Stimulated activated CD8-positive, alpha-beta memory T cell treated with anti-CD3 and anti-CD28 coated beads, Interleukin-7, amount 100 ng/mL, for 24 hours (primary cell): ENCODE measurements at places on chromosomes 13 and 19.

GRCh38 chr13:43230989-43231388 is 207.6 kb downstream of the DNAJC15 start:
- DNase-seq, result no peak

- DNase-seq, result no peak
These were observed 80.1 kb downstream of the SLC7A1 start for GRCh38 chr13:29515372-29515771.

- peak; percentile 25 for DNase-seq
These were observed 14.8 kb upstream of the GPI start for GRCh38 chr19:34350161-34350561.

DNA sequence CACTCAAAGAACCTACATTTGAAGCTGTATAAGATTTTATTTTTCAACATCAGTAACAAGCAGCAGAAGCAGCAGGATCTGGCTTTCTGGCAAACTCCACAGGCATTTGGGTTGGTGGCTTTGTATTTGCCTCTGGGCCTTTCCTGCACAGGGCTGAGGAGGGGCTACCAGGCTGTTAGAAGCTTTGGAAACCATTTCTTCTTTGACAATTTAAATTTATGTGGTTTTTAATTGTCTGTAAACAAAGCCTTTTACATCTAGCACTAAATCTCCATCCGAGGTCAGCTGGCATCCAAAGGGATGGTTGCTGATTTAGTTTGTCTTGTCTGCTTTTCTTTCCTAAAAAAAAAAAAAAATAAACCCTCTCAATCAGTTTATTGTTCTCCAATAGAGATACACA is 127.5 kb upstream of the OBI1 start:
- DNase-seq, result no peak

- DNase-seq, result no peak
These were observed 37.4 kb downstream of the GNG7 start for GRCh38 chr19:2665103-2665502.

DNA sequence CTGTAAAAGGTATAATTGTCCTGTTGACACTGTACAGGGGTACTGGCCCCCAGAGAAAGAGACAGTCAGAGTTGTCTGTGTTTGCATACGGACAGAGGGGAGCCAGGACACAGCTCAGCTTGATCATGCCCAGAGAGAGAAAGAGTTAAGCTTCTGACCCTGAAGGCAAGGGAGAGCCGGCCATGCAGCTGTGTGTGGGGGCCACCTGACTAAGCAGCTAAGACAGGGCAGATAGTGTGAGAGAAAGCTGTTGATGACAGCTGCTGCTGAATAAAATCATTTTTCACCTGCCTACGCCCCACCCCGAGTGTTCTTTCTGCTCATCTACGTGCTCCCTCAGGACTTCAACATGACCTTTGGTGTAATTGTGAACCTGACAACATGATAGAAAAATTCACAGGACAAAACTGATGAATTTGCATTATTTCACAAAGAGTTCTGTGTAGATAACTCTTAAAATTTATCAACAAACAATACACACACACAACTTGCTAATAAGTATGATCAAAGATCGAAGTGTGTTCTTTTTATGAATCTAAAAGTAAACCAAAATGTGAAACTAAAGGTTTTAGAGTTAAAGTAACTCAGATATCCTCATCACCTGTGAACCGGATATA is 1294.3 kb upstream of the ATXN8OS start:
- DNase-seq, result no peak

DNA sequence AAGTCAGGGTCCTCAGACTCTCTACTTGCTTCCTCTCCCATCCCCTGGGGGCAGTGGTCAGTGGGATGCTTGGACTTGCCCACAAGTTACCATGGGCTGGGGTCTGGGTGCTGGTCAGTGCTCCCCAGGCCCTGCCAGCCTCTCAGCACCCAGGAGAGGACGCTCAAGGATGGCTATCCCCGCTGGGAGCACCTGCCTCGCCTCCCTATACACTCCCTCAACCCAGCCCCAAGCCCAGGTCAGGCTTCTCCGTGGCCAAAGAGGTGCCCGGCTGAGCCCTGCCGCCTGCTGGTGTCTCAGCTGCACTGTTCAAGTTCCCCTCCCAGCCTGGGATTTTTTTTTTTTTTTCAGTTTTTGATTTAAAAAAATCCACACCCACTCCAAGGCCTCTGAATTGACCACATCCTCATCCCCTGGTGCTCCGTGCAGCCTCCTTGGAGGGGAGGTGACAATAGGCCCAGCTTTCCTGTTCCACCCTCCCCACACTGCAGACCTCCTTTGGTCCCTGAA is 10.8 kb downstream of the F2RL3 start:
- no peak for DNase-seq

GRCh38 chr19:447816-448560 is 12.8 kb downstream of the SHC2 start:
- no peak for DNase-seq

DNA sequence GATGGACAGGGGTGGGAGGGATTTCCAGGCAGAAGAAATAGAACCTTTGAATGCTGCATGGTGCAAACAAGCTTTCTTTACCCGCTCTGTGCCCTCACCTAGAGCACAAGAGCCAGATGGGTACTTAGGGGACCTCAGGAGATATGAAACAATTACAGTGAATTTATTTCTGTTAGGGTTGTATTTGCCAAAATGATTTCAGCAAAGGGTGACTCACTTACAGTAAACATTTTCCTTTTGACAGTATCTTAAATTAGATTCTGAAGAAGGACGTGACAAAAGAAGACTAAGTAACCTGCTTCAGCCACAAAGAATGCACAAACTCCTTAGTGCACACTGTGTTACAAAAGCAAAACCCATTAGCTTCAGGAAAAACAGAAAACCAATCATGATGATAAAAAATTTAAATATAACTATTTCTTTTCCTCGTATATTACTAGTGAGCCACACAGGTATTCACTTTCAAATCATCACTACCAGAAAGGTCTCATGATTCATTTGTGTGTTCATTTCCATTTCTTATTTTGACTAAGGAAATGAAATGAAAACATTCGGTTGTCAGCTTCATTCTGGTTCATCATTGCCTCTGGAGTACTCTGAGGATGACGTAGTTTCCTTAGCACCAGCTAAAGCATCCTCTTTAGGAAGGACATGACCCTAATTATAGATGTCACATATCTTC is 158.8 kb downstream of the NHLRC3 start:
- DNase-seq, result no peak

- no peak for DNase-seq
These were observed 62.8 kb downstream of the PEPD start for GRCh38 chr19:33458807-33459206.

GRCh38 chr19:40619333-40620160 is 18.4 kb downstream of the LTBP4 start:
- no peak for DNase-seq

GRCh38 chr19:46499692-46500091 is 4.0 kb upstream of the PNMA8B start:
- no peak for DNase-seq

- DNase-seq, result no peak
These were observed 5.3 kb downstream of the CARS2 start for GRCh38 chr13:110700641-110701040.

GRCh38 chr19:33446330-33447293 is 73.1 kb downstream of the CEBPG start:
- no peak for DNase-seq

DNA sequence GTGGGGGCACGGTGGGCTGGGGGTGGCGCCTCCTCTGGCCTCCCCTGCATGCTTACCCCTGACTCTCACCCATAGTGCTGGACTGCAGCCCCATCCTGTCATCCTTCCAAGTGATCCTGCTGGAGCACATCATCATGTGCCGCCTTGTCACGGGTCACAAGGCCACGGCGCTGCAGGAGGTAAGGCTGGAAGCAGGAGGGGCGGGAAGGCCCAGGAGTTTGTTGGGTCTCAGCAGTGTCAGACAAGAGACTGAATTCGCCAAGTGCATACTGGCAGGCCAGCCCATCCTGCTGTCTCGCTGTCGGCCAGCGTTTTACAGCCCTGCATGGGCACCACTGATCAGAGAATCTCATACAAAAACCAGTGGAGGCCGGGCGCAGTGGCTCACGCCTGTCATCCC is 23.1 kb downstream of the MAU2 start:
- DNase-seq, result no peak

DNA sequence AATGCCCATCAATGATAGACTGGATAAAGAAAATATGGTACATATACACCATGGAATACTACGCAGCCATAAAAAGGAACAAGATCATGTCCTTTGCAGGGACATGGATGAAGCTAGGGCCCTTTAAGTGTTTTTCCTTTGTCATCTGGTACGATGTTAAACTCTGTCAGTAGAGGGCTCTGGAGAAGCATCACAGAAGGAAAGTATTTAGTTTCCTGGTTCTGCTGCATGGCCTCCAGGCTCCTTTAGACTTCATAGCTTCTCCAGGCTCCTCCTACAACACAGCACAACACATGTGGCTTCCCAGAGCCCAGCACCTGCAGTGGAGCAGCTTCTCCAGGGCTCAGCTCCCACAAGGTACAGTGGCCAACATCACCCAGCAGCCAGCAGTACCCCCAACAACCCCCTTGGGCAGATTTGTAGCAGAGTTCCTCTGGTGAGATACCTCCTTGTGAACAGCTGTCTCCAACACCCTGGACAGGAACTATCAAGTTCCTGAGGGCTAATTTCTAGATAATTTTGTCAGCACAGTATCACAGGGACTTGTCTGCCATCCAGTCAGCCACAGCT is 63.4 kb downstream of the KCTD12 start:
- DNase-seq, result no peak

DNA sequence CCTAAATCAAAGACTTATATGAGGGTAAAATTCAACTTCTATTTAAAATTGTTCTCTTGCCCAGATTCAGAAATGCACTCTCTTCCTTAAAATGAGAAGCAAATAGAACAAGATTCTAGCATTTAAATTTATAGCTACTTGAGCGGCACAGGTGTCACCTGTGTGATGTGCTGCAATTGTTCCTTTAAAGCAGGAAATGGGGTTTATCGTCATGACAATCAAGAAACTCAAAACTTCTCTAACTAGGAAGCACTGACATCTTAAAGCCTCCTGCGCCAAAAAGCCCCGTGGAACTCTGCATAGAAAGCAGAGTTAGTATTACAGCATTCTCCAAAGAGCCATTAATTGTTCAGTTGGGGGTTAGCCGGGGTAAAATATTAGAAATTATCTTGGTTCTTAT is 2.6 kb upstream of the OXGR1 start:
- no peak for DNase-seq
